Stimulated activated CD8-positive, alpha-beta memory T cell treated with anti-CD3 and anti-CD28 coated beads, Interleukin-7, amount 100 ng/mL, for 48 hours (primary cell): ENCODE measurements at places on chromosomes 4 and X.

DNA sequence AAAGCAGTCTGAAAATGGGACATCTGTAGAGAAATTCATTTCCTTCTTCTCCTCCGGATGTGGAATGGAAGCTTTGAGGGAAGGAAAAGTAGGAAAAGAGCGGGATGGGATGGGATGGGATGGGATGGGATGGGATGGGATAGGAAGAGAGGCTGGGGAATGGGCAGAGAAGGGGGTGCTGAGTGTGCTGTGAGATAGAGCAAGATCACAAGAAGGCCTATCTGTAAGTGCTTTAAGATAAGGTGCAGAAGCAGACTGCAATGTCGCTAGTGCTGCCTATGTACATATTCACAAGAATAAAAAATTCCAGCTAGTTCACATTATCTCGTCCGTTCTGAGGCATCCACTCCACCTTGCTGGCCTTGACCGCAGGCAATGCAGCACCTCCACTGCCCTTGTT lies 86.2 kb downstream of the IRF2 start:
- no peak for DNase-seq

GRCh38 chr4:126445596-126445995 lies 1130.8 kb downstream of the FAT4 start:
- no peak for DNase-seq

DNA sequence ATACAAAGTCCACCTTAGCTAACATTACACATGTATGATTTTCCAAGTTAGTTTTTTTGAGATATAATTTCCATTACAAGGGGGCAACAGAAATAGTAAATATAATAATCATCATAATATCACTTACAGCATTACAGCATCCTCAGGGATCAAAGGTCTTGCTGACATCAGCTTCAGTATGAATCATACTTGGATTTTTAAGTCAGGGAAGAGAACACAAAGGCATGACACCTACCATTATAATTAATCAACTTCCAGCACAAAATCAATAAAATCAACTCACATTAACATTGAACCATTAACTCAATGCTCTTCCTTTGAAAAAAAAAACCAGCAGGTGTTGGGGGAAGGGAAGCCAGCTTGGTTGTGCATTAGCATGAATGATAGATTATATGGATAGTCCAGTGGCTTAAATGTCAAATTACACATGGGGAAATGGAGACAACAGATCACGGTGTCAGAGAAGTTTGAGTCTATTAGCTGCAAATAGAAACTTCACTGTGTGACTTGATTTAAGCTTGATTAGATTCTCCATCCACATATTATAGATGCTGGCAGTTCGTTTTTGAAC lies 66.9 kb upstream of the CAPN6 start:
- DNase-seq: no peak

DNA sequence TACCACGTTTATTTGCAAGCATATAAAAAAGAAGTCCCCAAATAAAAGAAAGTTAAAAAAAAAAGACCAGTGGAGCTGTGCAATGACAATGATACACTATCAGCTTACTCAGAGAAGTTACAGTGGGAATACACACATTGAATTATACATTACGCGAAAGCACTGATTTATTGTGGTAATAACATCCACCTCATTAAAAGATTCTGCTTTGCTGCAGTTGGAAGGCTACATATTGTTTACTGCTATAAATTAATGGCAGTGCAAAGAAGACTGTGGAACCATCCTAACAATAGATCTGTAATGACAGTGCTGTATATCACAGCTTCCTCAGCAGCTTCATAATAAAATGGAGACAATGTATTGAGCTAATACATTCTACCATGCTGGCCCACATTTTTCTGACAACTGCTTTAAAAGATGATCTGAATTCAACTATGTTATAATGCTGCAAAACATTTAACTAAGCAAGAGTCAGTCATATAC lies 142.5 kb upstream of the MAB21L2 start:
- no peak for DNase-seq

- DNase-seq: no peak
These were observed 262.6 kb downstream of the ADGRL3 start for GRCh38 chr4:61462451-61463326.

DNA sequence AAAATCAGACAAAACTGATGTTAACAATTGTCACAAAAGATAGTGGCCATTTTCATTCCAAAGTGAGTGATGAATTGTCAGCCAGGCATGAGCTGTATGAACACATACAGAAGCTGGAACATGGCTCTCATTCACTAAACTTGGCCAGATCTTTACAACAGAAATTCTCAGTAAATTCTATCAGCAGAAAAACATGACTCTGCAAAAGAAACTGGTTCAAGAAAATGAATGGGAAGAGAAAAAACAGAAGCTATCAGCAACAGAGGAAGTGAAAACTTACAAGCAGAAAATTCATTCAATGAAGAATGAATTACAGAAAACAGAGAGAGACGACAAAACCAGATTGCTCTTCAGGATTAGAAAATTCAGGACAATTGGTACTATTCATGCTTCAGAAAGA lies 249.6 kb downstream of the COL25A1 start:
- no peak for DNase-seq

GRCh38 chr4:153141238-153141637 lies 63.0 kb upstream of the TRIM2 start:
- no peak for DNase-seq

DNA sequence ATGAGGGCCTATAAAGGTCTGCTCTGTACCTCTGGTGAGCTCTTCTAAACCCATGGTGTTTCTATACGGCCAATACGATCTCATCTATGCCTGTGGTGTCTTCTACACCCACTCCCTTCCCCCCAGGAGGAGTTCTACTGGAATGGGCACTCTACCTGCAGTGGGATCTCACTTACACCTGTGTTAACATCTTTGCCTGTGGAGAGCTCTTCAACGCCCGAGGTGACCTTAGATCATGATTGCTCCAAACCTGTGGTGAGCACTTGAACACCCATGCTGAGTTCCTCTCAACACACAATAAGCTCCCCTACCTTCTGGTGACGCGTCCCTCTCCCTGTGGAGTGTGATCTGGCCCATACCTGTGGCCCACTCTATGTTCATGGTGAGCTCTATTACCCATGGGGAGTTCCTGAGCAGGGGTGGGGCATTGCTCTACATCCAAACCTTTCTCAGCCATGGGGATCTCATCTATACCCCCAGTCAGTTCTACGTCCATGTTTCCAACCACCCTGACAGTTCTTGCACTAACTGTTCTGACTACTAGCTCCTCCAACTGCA lies 48.6 kb downstream of the BCOR start:
- no peak for DNase-seq

DNA sequence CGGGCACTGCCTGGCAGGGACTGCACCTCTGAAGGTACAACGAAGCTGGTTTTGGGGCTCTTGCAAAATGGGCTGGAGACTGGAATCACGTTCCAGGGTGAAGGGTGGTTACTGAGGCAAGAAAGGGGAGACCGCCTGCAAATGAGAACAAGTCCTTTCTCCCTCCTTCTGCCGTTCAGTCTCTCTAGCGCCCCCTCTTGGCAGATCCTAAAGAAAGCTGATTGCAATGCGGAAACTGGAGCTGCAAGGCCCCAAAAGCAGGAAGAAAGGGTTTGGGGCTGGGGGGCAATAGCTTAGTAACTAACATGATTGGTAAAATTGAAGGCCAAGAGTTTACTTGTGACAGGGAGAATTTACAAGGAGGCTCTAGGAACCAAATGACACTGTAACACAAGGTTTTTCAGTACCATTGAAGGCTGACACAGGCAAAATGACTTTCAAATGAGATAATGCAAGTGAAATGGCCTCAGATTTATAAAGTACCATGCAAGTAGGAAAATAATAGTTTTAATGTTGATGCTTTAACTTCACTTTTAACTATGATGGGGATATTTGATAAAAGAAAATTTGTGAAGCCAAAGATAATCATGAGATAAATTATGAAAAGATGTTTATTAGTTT lies 222.7 kb upstream of the HAND2 start:
- DNase-seq: peak; percentile 4

- no peak for DNase-seq
These were observed 41.0 kb upstream of the MAB21L2 start for GRCh38 chr4:150540959-150541360.

- DNase-seq: peak; percentile 27
These were observed at the start of gene USP46 for GRCh38 chr4:52659001-52659721. Gene USP46 (minus strand): TSS chr4:52659301. CDS start chr4:52659150, 151 bp downstream.

- no peak for DNase-seq
These were observed 8.7 kb downstream of the XAGE5 start for GRCh38 chrX:52819788-52820187.

- no peak for DNase-seq
These were observed 149.9 kb downstream of the AMMECR1 start for GRCh38 chrX:110167952-110168451.

DNA sequence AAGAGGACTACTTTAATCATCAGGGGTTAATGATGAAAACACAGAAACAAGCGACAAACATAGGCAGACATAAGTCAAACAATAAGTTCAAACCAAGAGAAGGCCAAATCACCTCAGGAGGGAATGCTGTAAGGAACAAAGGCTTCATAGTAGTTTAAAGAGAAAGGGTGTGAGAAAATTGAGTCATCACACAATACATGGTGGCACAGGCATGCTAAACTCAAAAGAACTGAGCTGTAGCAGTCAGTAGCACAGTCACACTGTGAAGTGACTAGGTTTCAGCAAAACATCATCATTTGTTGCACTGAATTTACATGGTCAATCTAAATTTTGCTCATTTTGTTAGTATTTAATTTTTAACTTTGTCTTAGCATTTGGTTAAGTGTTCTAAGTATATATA lies 24.2 kb downstream of the SMC1A start:
- DNase-seq: no peak
